ENCODE measurements at places on chromosomes 13 and 19.

GRCh38 chr13:110217085-110217484 lies 89.9 kb downstream of the COL4A1 start:
- no peak for DNase-seq

GRCh38 chr13:91141543-91142061 lies 205.9 kb upstream of the MIR17HG start:
- DNase-seq = no peak

- DNase-seq = no peak
Measured at GRCh38 chr19:50204811-50205675, 1.6 kb downstream of the MYH14 start.

DNA sequence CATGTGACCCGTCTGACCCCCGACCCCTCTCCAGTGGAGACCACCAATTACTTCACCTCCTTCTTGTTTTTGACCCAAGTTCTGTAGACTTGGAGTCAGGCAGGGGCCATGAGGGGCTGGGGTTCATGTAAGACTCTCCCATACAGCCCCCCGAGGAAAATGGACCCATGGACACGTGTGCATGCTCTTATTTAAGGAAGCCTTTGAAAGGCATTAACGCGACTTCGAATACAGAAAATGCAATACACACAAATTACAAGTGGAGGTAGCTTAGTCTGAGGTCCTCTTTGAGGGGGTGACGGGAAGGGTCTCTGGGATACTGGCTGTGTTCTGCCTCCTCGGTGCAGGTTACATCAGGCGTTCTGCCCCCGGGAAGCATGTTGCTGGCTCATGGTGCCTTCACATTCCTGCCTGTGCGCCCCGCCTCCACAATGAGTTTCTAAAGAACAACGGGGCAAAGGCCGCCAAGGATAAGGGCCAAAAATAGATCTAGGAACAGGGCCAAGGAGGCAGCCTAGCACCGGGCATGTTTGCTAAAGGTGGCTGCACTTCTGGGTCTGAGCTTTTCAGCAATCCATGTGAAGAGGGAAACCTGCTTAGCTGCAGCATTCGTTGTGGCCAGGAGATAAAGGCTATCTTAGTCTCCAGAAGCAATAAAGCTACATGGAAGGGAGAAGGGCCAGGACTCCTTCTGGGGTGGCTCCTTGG lies 54.5 kb downstream of the RAB20 start:
- DNase-seq = no peak

DNA sequence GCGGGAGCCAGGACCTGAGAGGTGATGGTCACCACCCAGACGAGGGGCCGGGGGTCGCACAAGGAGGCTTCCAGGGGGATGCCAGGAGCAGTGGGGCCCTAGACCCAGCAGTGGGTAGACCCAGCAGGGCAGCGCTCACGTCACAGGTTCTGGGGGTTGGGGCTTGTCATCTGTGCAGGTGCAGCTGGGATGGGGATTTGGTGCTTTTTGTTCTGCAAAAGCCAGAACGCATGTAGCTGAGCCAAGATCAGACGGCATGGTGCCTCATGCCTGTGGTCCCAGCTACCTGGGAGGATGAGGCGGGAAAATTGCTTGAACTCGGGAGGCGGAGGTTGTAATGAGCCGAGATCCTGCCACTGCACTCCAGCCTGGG lies 15.1 kb downstream of the CSNK1G2 start:
- DNase-seq = peak; percentile 75

DNA sequence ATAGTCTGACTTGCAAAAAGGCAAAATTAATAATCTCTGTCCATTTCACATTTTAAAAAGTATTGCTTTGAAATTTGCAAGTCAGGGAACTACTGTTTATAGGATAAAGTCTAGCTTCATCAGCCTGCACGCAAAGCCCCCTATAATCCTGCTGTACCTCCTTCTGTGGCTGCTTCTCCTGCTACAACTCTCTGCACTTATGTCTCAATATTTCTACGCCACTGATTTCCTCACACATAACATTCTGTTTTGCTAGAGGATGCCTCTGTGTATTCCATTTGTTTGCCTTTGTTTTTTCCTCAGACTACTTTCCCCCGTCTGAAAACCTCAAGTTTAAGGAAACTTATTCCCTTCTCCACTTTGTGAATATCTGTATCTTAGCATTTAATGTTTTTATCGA lies 389.9 kb downstream of the RFC3 start:
- DNase-seq = no peak

GRCh38 chr19:11598103-11598483 lies 810 bp downstream of the ZNF627 start:
- no peak for DNase-seq

GRCh38 chr13:36431204-36432105 lies 840 bp upstream of the CCNA1 start:
- DNase-seq = no peak

- DNase-seq = no peak
Measured at GRCh38 chr19:44814517-44814916, 5.6 kb downstream of the BCAM start.

GRCh38 chr13:27607125-27607524 lies 13.2 kb downstream of the LNX2 start:
- no peak for DNase-seq

DNA sequence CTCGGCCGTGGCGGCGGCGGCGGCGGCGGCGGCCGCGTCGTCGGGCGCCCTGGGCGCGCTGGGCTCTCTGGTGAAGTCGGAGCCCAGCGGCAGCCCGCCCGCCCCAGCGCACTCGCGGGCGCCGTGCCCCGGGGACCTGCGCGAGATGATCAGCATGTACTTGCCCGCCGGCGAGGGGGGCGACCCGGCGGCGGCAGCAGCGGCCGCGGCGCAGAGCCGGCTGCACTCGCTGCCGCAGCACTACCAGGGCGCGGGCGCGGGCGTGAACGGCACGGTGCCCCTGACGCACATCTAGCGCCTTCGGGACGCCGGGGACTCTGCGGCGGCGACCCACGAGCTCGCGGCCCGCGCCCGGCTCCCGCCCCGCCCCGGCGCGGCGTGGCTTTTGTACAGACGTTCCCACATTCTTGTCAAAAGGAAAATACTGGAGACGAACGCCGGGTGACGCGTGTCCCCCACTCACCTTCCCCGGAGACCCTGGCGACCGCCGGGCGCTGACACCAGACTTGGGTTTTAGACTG lies 1.7 kb downstream of the SOX1 start:
- no peak for DNase-seq

- no peak for DNase-seq
Measured at GRCh38 chr13:113838711-113839201, 25.1 kb downstream of the GAS6 start.

DNA sequence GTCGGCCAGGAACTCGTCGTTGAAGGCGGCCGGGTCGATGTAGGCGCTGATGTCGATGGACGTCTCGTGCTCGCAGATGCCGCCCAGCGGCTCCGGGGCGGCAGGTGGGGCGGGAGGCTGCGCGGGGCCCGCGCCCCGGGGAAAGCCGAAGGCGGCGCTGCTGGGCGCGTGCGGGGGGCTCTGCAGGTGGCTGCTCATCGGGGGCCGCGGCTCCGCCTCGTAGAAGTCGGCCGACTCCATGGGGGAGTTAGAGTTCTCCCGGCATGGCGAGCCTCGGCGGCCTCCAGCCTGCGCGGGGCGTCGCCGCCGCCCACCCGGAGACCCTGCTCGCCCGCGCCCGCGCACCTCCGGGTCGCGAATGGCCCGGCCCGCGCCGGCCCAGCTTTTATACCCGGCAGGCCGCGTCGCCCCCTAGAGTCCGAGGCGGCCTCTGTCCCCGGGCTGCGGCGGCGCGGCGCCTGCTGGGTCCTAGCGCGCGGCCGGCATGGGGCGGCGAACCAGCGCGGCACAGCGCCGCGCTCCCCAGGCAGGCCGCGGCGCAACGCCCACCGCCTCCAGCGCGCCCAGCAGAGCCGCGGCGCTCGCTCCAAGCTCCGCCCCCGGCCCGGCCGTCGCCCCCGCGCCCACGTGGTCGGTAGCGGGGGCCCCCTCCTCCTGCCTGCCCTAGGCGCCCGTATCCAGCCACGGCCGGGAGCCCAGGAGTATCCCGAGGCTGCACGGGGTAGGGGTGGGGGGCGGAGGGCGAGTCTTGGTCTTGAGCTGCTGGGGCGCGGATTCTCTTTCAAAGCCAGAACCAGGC lies at the start of gene CEBPA:
CEBPA (minus strand) TSS at position 360 of the 799 bp plus-strand sequence; CDS start at position 240, 120 bp downstream.
- no peak for DNase-seq

- no peak for DNase-seq
Measured at GRCh38 chr13:22757530-22758120, 423.2 kb upstream of the SGCG start.

GRCh38 chr19:5593343-5594255 lies 25.8 kb upstream of the TINCR start:
- DNase-seq = no peak

GRCh38 chr13:46622630-46623256 lies 69.8 kb downstream of the LRCH1 start:
- DNase-seq = no peak

- DNase-seq = no peak
Measured at GRCh38 chr13:28575200-28575599, 80.3 kb upstream of the FLT1 start.

- DNase-seq = no peak
Measured at GRCh38 chr19:18670312-18670711, 13.2 kb upstream of the CRTC1 start.

DNA sequence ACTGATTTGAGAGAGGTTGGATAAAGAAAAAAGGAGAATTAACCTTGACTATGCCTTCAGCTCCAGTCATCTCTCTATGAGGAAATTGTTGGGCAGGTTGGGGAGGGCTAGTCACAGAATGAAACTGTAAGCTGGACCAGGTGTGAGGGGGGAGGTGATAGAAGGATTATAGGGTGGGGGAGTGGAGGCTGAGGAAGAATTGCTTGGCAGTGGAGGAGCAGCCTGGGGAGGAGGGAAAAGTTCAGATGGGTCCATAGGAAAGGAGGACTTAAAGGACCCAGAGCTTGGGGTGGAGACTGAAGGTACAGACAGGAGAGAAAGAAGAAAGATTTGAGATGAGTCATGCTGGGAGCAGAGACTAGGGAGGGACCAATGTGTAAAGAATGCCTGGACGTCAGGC lies 8.2 kb upstream of the ZNF431 start:
- no peak for DNase-seq

- DNase-seq = no peak
Measured at GRCh38 chr13:24802074-24802473, 38.1 kb downstream of the RNF17 start.

DNA sequence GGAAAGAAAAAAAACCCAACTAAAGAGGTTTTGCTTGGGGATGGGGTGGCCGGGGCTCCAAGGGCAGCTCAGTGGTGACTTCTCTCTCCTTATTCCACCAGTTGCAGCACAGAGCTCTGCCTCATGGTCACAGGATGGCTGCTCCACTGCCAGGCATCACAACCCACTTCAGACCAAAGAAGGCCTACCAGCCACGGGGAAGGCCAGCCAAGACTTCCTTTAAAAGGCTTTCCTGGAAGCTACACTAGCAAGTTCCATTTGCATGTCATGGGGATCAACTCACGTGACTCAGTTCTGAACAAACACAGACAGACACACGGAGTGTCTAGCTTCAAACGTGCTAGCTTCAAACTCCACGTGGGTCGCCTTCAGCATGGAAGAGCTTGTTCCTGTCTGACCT lies 13.2 kb upstream of the EIF3G start:
- DNase-seq = no peak

DNA sequence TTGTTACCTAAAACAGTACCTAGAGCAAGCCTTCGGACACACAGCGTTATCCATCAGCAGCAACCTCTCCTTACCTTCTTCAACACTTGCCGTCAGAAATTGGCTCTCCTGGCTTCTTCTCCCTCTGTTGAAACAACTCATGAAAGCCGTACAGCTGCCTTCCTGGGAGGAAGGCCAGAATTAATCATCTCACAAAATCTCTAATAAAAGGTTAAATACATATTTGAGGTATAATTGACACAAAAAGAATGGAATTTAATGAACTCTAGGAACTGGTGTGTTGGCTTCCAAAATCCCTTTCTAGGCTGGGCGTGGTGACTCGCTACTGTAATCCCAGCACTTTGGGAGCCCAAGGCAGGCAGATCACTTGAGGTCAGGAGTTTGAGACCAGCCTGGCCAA lies 37.3 kb upstream of the GTF2F2 start:
- DNase-seq = no peak

DNA sequence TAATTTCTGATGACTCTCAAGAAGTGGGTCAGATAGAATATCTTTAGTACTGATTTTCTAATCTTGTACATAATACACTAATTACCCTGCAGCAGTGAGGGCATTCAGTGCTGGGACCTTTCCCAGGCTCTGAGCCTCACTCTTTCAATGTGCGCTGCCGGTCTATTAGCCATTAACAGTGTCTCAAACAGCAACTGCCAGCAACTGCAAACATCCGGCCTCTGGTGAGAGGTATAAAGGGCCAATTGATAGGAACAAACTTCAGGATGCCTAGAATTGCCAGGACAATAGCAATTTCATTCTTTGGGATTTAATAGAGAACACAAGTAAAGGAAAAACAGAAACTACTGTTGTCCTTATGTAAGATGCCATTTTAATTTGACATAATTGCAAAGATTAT lies 604.4 kb upstream of the SPRY2 start:
- DNase-seq = no peak

GRCh38 chr19:11252665-11253355 lies 9.5 kb downstream of the DOCK6 start:
- DNase-seq = no peak

DNA sequence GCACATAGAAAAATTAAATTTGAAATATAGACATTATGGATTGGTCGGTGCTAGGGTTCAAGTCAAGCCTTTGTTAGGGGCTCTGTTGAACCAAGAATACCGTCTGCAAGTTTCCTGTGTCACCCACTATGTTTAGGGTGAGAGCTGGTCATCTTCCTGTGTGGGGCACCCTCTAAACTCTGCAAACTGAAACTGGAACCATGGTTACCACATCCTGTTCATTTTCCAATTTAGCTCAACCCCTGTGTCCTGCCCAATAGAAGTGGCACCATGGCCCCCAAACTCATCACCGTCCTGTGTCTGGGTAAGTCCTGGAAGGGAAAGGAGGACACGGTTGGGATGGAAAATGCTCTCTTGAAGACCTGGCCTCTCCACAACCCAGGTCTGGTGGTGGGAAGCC lies 29.9 kb downstream of the LAIR2 start:
- no peak for DNase-seq

Data from C1 segment of cervical spinal cord (tissue), 14 donors.